ENCODE measurements at places on chromosomes 2 and 18. TPM values are rescaled to one million over a fixed set of nuclear protein-coding genes. Genes with fewer than 3 reads are reported as not detected.

ECEL1 gene
- polyA plus RNA-seq, result not detected

MEP1B gene
- polyA plus RNA-seq, result not detected

IL18RAP gene
- polyA plus RNA-seq, result not detected

NFU1 gene
- 80.7 TPM for polyA plus RNA-seq
